ENCODE measurements at places on chromosomes 12 and 14. TPM values are rescaled to one million over a fixed set of nuclear protein-coding genes. Genes with fewer than 3 reads are reported as not detected.

The RAD51AP1 gene
- total RNA-seq, result 4.8 TPM

The IL22 gene
- not detected for total RNA-seq

The MYBPC1 gene
- 0.13 TPM for total RNA-seq

The SCFD1 gene
- 107 TPM for total RNA-seq

The MYO1A gene
- not detected for total RNA-seq

The DPF3 gene
- 3.3 TPM for total RNA-seq

The ZNF385A gene
- 29.7 TPM for total RNA-seq

The PLEKHH1 gene
- total RNA-seq, result 225 TPM

The POTEM gene
- not detected for total RNA-seq

The PSEN1 gene
- 100 TPM for total RNA-seq

The GNPNAT1 gene
- 10.9 TPM for total RNA-seq

The RBMS2 gene
- 50.8 TPM for total RNA-seq

The ETNK1 gene
- total RNA-seq, result 53.3 TPM

The ASCL1 gene
- total RNA-seq, result 0.13 TPM

The PPP2R5E gene
- 30.0 TPM for total RNA-seq

The GALNT16 gene
- 2.2 TPM for total RNA-seq

The KLRC3 gene
- total RNA-seq, result not detected

The STAC3 gene
- 0.88 TPM for total RNA-seq

The KCNA1 gene
- total RNA-seq, result 1.7 TPM

The YARS2 gene
- 24.4 TPM for total RNA-seq

The AQP5 gene
- total RNA-seq, result 1.1 TPM

The CD69 gene
- 18.2 TPM for total RNA-seq

The PPFIA2 gene
- total RNA-seq, result 1.7 TPM

The MSI1 gene
- total RNA-seq, result 1.6 TPM

The SOAT2 gene
- not detected for total RNA-seq

The TXNRD1 gene
- total RNA-seq, result 230 TPM

The TAS2R31 gene
- total RNA-seq, result 12.3 TPM

The TNS2 gene
- total RNA-seq, result 86.7 TPM

The COCH gene
- total RNA-seq, result 1.7 TPM

The IL26 gene
- not detected for total RNA-seq

The NRIP2 gene
- total RNA-seq, result 1.1 TPM

The LMNTD1 gene
- total RNA-seq, result 0.67 TPM

The AMHR2 gene
- total RNA-seq, result not detected

The CLEC9A gene
- total RNA-seq, result not detected
